ENCODE measurements at places on chromosomes 12 and 14.

- DNase-seq = no peak
Observed at GRCh38 chr14:90253826-90254225, 2.5 kb upstream of the PSMC1 start.

- DNase-seq = no peak
Observed at GRCh38 chr14:94919896-94920295, 150.0 kb upstream of the GSC start.

DNA sequence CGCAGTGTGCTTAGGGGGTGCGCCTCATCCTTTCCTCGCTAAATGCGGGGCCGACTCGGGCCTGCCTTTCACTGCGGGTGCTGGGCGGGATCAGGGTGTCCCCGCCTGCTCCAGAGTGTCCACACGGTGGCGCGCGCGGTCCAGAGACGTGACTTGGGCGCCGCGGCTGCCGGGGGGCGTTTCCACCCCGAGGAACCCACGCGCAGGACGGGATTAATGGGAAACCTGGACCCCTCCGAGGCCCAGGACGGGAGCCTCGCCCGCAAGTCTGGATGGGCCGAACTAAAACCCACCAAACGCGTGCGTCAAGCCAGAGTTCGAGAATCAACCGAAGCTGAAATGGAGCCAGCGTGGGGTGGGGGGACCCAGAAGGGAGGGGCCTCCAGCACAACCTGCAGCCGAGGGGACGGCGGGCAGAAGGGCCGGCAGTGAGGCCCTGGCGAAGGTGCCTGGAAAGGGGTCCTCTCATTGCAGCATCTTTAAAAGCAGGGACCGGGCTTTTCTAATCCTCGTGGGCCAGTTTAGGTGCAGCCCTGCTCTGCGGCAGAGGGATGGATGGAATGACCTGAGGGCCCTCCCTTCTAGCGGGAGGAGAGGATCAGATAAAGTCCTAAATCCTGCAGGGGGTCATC is 93.3 kb downstream of the NINJ2 start:
- DNase-seq = peak; percentile 48

DNA sequence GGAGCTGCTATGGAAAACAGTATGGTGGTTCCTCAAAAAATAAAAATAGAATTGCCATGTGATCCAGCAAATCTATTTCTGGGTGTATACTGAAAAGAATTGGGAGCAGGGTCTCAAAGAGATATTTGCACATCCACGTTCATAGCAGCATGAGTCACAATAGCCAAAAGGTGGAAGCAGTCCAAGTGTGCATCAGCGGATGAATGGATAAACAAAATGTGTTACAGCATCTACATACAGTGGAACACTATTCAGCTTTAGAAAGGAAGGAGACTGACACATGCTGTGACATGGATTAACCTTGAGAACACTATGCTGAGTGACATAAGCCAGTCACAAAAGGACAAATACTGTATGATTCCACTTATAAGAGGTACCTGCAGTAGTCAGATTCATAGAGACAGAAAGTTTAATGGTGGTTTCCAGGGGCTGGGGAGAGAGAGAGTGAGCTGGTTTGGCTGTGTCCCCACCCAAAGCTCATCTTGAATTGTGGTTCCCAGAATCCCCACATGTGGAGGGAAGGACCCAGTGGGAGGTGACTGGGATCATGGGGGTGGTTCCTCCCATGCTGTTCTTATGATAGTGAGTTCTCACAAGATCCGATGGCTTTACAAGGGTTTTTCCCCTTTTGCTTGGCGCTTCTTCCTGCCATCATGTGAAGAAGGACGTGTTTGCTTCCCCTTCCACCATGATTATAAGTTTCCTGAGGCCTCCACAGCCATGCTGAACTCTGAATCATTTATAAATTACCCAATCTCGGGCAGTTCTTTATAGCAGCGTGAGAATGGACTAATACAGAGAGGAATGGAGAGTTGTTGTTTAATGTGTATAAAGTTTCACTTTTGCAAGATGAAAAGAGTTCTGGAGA is 17.6 kb upstream of the TBC1D30 start:
- peak; percentile 44 for DNase-seq

DNA sequence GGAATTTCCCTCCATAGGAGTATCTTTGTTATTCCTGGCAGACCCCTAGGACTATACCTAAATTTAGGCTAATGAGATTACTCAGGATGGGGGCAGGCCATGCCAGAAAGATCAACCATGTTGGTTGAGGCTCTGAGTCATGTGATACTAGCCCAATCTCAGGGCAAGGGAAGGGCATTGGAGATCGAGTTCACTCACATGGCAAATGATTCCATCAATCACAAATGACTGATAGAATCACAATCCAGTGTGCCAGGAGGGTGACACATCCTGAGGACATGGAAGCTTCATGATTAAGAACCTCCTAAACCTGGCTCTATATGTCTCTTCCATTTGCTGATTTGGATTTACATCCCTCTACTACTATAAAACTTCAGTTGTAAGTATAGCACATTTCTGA is 182.3 kb downstream of the NTF3 start:
- DNase-seq = no peak

DNA sequence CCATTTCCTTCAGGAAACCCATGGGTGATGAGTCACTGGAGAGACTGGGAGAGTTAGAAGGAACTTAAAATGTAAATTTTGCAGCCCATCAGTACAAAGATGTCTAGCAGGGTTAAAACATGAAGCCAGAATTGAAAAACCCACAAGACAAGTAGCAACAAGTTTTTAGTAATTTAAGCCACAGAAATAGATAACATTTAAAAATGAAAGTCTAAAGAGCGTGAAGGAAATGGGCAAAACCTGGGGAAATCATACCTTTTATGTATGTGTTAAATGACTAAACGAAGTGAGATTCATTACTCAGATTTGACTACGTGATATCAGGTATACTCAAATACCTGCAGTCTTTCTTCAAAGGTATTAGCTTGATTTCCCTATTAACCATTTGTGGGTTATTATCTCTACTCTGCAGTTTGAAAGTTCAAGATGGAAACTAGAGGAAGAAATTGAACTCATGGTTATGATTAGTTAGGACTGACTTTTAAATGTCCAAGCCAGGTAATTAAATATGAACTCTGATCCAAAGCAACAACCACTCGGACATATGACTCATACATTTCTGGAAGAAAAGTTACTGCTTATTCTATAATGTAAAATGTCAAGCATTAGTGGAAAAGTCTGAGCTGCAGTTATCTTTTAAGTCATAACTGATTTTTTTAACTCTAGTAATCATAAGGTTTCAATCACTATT is 84.1 kb downstream of the ITPR2 start:
- no peak for DNase-seq

DNA sequence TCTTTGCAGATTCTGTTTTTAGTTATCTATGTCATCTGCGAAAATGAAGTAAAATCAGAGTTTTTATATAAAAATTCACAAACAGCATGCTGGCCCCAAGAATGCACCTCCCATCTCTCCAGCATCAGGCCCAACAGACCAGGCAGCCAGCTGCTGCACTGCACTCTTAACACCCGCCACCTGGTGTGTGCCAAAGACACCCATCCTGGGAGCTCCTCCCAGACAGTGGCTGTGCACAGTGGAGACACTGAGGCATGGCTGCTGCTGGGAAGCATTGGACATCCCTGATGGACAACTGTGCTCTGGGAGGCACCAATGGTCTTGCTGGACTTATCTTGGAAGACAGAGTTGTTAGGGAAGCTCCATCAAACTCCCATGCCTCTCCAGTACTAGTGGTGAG is 817.2 kb downstream of the TMEM121 start:
- no peak for DNase-seq

DNA sequence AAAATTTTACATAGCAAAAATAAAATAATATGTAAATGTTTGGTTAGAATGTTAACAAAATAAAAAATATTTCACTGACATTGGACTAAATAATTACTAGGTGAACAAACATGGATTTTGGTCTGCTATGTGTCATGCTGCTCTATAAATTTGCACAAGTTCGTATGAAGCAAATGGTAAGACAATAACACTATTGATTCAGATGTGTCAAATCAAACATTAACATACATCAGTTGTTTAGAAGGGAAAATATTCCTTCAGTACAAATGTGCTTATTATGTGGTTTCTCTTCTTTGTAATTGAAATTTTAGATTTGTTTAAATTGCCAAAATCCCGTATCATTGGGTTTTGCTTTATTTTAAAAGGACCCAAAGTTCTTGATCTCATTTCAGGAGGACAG is 46.9 kb downstream of the PAWR start:
- DNase-seq = no peak

- DNase-seq = no peak
Observed at GRCh38 chr12:108297895-108298760, 41.0 kb downstream of the CMKLR1 start.

DNA sequence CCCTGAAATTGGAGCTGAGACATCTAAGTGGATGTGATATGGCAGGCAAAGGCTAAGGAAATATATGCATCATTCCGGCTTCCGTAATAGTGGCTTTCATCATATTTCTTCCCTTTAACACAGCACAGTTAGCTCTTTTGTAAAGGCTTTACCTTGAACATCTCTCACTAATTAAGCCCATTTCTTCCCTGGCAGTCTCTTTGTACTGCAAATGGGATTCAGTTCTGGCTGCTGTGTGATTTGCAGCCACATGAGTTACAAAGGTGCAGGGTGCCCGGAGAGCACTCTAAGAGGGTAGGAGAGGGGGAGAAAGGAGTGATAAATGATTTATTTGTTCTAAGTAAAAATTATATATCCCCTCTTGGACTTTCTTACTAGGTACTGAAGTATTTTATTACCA is 232.1 kb upstream of the CCDC196 start:
- no peak for DNase-seq

DNA sequence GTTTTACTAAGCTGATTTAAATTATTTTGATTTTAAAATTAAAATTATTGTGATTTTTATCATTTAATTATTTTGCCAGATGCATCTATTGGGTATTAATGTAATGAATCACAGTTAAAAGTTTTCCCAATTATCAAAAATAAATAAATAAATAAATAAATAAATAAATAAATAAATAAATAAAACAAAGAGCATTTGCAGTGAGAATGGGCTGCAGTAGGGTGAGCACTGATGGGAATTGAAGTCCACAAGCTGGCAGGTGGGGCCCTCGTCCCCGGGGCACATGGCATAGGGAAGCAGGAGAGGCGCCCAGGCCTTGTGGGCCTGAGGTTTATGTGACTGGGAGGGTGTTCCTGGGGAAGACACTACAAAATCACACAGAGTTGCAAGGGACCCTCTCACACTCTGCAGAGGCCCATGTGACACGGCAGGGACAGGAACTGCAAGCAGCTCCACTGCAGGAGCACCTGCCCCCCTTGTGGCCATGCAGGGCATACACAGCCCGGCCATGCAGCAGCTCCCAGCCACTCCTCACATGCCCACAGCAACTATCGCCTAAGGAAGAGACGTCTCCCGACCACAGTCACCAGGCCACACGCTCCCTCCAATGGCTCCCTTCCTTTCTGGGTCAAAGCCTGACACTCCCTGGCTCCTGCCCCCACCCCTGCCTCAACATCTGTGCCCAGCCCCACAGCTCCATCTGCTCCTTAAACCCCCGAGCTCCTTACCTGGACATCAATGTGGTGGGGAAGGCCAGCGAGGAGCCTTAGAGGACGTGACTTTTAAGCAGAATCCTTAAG is 256.3 kb upstream of the SFSWAP start:
- no peak for DNase-seq

DNA sequence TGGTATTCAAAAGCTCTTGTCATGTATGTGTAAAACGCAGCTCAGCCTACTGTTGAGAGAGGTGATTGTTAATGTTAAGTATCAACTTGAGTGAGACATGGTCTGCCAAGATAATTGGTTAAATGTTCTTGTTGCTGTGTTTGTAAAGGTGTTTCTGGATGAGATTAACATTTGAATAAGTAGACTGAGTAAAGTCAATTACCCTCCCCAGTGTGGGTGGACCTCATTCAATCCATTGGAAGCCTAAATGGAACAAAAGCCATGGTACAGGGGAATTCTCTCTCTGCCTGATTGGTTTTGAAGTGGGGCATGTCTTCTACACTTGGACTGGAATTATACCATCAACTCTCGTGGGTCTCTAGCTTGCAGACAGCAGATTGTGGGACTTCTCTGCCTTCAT is 63.8 kb upstream of the RERGL start:
- no peak for DNase-seq

DNA sequence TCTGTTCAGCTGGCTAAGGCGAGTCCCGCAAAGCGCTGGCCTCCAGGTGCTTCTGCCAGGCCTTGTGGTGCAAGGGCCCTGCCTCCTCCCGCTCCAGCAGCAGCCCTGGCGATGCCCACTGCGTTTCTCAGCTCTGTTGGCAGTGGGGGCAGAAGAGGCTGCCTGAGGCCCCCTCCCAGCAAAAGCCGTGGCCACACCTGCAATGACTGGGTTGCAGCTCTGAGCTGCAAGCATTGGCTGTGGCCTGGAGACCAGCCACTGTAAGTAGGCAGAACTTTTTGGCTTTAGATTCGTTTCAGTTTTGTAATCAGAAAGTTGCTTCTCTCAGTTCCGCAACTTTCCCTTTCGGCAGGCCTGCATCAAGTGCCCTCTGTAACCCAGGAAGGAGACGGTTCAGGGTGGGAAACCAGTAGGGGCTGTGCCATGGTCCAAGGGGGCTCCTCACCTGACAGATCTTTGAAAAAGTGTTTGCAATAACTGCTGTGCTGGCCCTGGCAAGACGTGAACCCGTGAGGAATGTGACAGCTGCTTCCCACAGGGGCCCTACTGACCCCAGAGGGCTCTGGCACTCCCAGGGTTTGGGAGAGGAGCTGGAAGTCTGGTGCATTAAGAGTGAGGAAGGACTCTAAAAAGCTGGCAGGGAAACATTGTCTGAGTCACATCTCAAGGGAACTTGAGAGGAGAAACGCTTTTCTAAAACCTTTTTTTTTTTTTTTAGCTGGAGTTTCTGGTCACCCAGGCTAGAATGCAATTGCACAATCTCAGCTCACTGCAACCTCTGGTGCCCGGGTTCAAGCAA is 54.5 kb upstream of the MAX start:
- DNase-seq = peak; percentile 34

DNA sequence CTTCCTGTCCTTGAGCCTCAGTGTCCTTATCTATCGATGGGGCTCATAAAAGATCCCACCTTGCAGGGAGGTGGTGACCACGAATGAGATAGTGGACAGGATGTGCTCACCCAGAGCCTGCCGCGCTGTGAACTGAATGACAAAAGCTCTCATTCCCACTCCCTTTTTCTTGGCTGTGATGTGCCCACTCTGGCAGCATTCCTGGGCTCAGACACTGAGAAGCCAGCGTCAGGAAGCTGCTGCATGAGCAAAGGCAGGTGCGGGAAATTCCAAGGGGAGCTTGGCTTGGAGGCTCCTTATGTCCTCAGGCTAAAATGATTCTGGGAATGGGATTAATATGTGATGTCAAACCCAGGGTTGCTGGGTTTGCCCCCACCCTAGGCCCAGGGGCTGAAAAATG is 61.6 kb downstream of the EFCAB11 start:
- DNase-seq = no peak

- no peak for DNase-seq
Observed at GRCh38 chr14:58292187-58292586, 6.2 kb upstream of the ARID4A start.

GRCh38 chr14:99564256-99564925 is 39.6 kb downstream of the CCDC85C start:
- peak; percentile 65 for DNase-seq

All from AG04450 (cell line).